Right cardiac atrium (tissue), 5 donors: ENCODE measurements at places on chromosomes 1 and 21.
A peak's percentile ranks its signal among the peaks of the same experiment; 100 is the strongest.

DNA sequence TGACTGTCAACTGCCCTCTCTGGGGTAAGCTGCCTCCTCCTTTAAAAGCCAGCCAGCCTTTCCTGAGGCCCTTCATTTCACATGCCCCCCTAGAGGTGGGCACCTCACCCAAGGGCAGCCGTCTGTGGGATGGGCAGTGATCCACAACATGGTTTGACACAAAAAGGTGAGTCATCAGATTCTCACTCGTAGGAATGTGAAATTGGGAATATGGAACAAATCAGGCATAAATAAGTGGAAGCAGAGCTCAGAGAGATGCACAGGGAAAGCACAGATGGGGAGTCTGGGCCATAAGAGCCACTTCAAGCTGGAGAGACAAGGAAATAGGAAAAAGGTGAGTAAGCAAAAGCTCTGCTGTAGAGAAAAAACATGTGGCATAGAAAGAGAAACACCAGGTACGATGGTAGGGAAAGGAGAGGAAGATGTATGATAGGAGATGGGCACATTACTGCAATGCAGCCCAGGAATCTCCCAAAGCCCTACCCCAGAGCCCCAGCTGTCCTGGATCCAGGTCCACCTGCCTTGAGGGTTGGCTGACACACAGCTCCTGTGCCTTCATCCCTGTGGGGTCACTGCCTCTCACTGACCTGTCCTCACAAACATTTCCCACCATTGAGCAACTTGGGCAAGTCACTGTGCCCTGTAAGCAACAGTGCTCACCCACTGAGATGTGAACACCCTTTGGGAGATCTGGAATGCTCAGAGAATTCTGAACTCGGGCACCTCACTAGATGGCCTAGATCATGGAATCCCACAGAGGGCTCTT, 86.6 kb downstream of the ASTN1 start:
- DNase-seq, result no peak

DNA sequence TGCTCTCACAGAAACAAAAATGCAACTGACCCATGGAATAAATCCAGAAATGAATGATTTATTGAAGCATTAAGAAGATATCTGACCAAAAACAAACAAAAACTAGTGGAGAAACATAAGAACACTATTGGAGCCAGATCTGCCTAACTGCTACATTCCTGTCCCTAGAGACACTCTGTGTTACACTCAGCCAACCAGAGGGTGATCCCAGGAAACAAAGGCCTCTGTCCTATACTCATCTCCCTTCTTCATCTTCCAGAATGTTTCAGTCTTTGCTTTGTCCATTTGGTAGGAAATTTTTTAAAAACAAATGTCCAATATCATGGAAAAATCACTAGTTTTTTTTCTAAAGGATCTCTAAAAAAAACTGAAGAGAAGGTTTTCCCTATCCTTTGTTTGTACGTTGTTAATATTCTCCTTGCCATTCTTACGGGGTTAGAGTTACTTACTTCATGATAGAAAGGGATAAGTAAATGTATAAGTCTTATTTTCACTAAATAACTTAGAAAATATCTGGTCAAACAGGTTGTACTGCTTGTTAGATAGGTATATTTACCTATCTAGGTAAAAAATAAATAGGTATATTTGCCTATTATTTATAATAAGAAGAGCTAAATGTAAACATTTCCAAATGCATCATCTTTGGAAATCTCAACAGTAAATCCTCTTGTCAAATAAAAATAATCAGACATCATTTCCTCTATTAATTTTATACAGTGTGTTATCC, 59.1 kb downstream of the NME7 start:
- DNase-seq, result no peak

GRCh38 chr1:200154069-200154767, 126.7 kb downstream of the NR5A2 start:
- no peak for DNase-seq

DNA sequence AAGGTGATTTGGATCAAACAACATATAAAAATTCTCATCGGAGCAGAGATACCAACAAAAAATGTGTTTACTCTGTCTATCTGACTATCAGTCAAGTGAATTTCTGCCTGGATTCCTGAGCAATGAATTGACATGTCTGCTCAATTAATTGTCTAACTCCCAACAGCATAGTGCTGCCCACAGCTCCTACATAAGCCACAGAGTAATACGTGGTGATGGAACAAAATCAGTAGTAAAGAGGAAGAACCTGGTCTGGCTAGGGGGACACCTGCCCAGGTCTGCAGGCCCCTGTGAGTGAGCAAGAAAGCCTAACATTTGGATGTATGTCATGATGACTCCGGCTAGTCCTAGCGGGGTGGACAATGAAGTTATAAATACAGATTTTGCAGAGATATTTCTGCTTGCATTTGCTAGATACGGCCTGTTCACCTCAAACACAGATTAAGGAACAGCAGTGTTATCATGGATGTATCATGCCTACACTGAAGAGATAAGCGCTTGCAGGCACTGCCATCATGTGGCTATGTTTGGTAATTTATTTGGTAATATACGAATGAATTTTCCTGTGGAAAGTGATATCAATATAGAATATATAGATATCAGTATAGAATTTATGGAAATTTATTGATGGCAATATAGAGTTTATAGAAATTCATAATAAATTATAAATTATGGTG, 69.6 kb upstream of the LRRC8B start:
- DNase-seq, result peak; percentile 64

GRCh38 chr1:199040076-199040905, 401.5 kb downstream of the PTPRC start:
- DNase-seq, result no peak

DNA sequence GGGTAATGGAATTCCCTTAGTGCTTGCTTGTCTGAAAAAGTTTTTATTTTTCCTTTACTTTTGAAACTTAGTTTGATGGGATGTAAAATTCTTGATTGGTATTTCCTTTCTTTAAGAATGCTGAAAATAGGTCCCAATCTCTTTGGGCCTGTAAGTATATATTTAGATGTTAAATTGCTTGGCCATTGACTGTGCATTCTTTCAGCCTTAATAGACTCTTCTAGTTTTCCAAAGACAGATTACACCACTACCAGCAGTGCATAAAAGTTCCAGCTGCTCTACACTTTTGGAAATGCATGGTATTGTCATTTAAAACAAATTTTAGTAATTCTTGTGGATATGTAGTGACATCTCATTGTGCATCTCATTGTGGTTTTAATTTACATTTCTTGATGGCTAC, 464.8 kb upstream of the USP24 start:
- no peak for DNase-seq

DNA sequence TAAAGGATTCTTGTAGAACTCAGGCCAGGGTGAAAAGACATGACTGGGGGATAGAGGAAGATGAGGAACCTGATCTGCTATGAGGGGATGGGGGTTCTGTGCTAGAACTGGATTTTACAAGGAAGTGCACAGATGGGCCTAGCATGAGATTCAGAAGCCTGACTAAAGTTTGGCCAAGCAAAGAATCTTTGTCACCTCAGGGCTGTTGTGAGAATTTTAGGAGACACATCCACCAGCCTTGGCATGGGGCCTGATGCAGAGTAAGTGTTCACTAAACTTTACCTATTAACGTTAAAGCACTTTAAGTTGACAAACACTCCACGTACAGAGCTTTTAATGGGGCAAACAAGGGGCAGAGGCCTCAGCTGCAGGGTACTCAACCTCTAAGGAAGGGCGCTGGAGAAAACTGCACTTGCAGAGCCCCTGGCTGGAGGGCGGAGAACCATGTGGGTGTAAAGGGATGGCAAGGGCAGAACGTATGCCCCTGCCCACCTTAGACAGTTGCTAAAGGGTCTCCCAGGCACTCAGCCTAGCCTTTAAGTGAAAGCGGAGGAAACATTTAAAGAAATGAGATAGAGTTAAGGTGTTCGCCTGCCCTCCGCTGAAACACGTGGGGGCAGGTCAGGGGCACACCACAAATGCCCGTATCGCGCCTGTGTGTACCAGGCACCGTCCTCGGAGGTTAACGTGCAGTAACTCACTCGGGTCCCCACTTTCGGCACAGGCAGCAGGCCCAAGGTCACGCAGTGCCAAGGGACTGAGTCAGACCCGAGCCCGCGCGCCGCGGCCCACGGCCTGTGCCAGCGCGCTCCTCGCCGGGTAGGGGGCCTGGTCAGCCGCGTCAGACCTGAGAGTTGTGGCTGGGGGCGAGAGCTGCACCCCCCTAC, 990 bp upstream of the MRPS6 start:
- no peak for DNase-seq

GRCh38 chr1:56837244-56837939, 17.2 kb upstream of the C8A start:
- no peak for DNase-seq

GRCh38 chr21:29826386-29826785, 113.4 kb downstream of the GRIK1 start:
- no peak for DNase-seq
